SJSA1 (cell line): ENCODE measurements at places on chromosomes 7 and 10. TPM values are rescaled to one million over a fixed set of nuclear protein-coding genes. Genes with fewer than 3 reads are reported as not detected.

Gene TAF3
- total RNA-seq, result 4.4 and 4.6 TPM in 2 replicates

Gene CCDC172
- total RNA-seq, result not detected in 2 replicates

DNA sequence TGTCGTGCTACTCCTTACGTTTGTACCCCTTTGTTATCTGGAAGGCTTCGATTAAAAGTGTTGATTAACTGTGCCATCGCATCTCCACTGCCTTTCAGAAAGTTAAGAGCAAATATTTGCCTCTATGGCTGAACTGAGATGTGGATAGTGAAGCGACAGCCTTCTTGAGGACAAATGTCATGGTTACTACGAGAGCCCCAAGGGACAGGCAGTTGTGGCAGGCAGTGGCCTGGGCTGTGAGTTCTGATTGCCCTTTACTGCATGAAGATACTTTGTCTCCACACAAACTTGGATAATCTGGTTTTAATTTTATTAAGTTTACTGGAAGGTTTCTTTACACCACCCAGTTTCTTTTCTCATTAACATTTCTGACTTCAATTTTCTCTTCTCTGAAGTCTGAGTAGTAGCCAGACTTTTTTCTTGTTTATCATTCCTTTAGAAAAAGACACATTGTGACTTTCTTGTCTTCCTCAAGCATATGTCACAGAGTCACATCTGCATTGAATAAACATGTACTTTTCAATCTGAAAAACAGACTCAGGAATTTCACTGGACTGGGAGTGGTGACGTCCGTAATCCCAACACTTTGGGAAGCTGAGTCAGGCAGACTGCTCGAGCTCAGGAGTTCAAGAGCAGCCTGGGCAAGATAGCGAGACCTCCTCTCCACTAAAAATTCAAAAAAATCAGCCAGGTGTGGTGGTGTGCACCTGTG lies 1.5 kb downstream of the TAS2R41 start:
- no peaks in the 10 kb centered on the region for H3K36me3 ChIP-seq
- no peak for DNase-seq
- 0 out of 2 replicates have a peak, but pooled peaks cover 3% of the 10 kb centered on the region for H3K27me3 ChIP-seq
- no peak overlapping the region for H3K27ac ChIP-seq
- no peak overlapping the region for H3K4me3 ChIP-seq

DNA sequence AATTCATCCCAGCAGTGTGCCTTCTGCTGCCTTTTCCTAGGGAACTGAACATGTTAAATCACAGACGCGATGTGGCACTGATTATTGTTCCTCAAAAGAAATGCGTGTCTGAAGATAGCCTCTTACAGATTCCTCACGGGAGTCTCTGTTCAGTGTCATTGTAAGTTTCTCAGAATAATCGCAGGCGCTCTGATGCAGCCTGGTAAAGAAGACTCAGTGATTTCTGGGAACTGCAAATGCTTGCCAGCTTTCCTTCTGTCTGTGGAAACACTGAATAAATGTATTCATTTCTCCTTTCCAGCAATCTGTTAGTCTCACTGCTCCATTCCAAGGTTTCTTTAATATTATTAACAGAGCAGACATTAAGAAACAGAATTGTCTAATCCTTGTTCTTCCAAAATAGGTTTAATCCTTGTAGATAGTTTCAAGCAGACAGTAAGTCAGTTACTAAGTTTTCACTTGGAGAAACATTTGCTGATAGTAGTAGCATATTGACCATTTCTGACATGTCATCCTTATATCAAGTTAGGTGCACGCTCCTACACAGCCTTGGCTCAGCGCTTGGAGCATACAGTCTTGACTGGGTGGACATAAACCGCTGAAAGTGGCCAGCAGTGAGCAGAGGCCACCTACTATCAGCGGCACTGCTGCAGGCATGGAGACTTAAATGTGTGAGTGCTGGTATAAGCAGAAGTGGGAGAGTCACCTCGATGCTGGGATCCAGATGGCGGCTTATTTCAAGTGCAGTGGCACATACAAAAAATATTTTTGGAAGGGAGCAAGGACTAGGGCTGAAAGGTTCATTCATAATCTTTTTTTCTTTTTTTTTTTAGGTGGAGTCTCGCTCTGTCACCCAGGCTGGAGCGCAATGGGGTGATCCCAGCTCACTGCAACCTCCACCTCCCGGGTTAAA lies 27.7 kb downstream of the MMRN2 start:
- H3K27me3 ChIP-seq, result no peaks in the 10 kb centered on the region
- no peaks in the 10 kb centered on the region for H3K4me1 ChIP-seq
- H3K27ac ChIP-seq, result no peak overlapping the region
- H3K36me3 ChIP-seq, result peaks cover 9% of the 10 kb centered on the region
- no peak overlapping the region for H3K4me3 ChIP-seq

DNA sequence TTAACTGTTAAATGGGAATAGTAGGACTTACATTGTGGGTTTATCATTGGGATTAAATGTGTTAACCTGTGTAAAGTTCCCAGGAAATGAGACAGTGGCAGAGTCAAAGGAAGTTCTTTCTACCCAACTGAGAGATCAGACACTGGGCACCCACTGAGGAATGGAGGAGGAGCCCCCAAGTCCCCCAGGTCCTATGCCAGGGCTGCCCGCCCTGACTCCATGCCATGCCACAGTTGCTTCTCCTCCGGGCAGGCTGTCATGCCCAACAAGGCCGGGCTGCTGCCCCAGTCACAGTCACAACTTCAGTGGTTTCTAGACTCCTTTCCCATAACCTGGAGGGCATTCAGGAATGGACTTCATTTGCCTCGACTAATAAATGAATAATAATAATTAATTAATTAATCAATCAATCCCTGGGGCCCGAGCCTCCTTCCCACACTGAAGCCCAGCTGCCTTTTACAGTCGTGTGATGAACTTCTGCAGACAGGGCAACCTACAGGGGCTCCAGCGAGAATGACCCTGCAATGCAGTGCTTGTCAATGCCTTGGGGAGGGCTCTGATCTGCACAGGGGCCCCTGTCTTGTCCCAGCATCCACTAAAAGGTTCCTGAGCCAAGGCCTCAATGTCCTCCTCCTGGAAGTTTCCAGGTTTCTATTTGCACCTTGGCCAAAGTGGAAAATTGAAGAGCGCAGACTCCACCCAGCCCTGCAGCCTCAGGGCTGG lies 32.4 kb downstream of the DRGX start:
- no peaks in the 10 kb centered on the region for H3K4me1 ChIP-seq
- H3K4me3 ChIP-seq, result no peak overlapping the region
- no peaks in the 10 kb centered on the region for H3K36me3 ChIP-seq
- no peak for DNase-seq

DNA sequence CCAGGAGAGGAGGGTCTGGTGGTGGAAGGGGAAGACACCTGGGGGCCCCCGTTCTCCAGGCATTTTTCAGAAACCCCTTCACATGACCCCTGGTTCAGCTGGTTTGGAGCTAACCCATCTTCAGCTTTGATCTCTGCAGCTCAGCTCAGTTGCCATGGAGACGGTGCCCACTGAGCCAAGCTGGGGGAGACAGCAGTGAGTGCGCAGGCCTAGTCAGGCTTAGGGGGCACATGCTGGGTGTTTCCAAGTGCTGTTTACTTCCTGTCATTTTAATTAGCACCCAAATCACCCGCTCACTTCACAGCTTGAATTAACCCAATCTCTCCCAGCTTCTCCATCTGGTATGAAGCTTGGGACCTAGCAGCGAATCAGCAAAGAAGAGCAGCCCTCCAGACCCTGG lies 9.0 kb downstream of the SPOCK2 start:
- no peak overlapping the region for H3K27ac ChIP-seq
- no peak for DNase-seq
- no peak overlapping the region for H3K4me3 ChIP-seq
- H3K4me1 ChIP-seq, result no peaks in the 10 kb centered on the region
- H3K36me3 ChIP-seq, result no peaks in the 10 kb centered on the region
- H3K27me3 ChIP-seq, result no peaks in the 10 kb centered on the region

DNA sequence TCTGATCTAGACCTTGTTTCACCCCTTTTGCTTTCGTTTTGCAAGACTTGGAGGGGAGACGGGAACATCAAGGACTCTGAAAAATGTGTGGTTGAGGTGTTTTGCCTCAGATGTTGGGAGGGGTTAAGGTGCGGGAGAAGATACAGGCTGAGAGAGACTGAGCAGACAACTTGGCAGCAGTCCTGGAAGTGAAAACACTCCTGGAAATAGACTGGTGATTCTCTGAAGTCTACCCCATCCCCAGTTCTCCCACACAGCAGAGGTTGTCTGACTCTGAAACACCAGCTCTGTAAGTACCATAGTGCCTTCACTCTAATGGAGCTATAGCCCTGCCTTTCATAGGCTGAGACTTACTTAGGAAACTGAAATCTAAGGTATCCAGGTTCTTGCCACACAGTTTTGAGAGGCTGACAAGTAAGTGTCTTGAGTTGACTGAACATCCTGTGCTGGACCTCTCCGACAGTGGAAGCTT lies 152.5 kb downstream of the PPP1R9A start:
- peaks cover 3% of the 10 kb centered on the region; the same call in 1 of the 2 replicates for H3K27me3 ChIP-seq
- no peaks in the 10 kb centered on the region for H3K36me3 ChIP-seq
- no peaks in the 10 kb centered on the region for H3K4me1 ChIP-seq
- no peak overlapping the region for H3K27ac ChIP-seq

DNA sequence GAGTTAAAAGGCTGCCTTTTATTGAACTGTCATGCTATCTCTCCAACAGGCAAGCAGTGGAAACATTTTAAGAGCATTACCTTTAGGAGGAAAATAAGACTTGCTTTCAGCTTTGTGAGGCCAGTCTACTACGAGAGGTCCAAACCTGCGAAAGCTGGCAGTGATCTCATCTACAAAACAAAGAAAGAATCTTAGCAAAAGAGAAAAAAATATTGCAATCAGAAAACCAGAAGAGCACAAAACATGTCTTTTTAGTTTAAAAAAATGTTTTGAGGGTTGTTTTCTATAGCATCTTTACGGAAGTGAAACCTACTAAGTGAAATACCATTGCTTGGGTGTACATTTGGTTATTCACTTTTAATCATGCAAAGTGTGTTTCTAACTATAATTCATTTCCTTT lies 147.9 kb downstream of the CPEB3 start:
- H3K4me1 ChIP-seq, result no peaks in the 10 kb centered on the region
- H3K36me3 ChIP-seq, result no peaks in the 10 kb centered on the region
- no peaks in the 10 kb centered on the region for H3K27me3 ChIP-seq

GRCh38 chr10:48449501-48450232 lies 143.2 kb downstream of the MAPK8 start:
- no peaks in the 10 kb centered on the region for H3K36me3 ChIP-seq
- H3K27ac ChIP-seq, result no peak overlapping the region
- no peaks in the 10 kb centered on the region for H3K27me3 ChIP-seq
- no peaks in the 10 kb centered on the region for H3K4me1 ChIP-seq

DNA sequence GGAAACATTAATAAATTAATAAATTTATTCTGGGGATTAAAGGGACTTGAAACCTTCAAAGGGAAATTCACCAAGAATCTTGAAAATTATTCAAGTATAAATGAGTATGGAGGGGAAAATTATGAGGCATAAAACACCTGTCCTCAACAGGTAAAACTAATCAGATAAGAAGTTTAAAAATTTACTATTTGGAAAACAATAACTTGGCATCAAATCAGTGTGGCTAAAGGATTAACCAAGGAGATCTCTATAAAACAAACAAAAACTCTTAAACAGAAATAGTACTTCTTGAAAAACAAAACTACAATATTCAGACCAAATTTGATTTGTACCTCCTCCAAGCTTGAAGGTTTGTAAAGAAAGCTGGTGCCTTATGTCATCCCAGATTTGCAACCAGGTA lies 66.4 kb upstream of the ZNF804B start:
- H3K27me3 ChIP-seq, result no peaks in the 10 kb centered on the region
- H3K4me3 ChIP-seq, result no peak overlapping the region
- no peaks in the 10 kb centered on the region for H3K4me1 ChIP-seq
- H3K36me3 ChIP-seq, result no peaks in the 10 kb centered on the region
- H3K27ac ChIP-seq, result no peak overlapping the region
- DNase-seq, result no peak

DNA sequence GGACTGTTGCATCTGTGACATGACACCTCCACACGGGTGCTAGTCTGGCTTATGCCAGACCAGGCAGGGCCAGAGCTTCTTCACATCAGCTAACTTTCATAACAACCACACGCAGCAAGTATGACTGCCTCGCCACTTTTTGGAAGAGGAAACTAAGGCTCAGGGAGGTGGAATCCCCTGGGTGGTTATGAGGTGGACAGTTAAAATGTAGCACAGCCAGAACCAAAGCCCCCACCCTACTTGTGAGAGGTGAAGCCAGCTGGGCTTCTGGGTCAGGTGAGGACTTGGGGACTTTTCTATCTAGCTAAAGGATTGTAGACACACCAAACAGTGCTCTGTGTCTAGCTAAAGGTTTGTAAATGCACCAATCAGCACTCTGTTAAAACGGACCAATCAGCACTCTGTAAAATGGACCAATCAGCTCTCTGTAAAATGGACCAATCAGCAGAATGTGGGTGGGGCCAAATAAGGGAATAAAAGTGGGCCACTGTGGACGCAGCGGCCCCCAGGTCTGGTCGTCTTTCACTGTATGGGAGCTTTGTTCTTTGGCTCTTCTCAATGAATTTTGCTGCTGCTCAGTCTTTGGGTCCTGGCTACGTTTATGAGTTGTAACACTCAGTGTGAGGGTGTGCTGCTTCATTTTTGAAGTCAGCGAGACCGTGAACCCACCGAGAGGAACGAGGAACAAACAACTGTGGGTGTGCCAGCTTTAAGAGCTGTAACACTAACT lies 171.0 kb downstream of the PTPN20 start:
- H3K27me3 ChIP-seq, result no peaks in the 10 kb centered on the region
- no peaks in the 10 kb centered on the region for H3K4me1 ChIP-seq
- no peak overlapping the region for H3K4me3 ChIP-seq
- DNase-seq, result no peak
- H3K27ac ChIP-seq, result no peak overlapping the region

GRCh38 chr10:100448951-100449350 lies 13.9 kb upstream of the WNT8B start:
- peaks cover 29% of the 10 kb centered on the region for H3K27me3 ChIP-seq
- no peaks in the 10 kb centered on the region for H3K36me3 ChIP-seq
- H3K27ac ChIP-seq, result no peak overlapping the region
- H3K4me1 ChIP-seq, result no peaks in the 10 kb centered on the region

- H3K4me1 ChIP-seq, result no peaks in the 10 kb centered on the region
- H3K36me3 ChIP-seq, result no peaks in the 10 kb centered on the region
- no peak overlapping the region for H3K4me3 ChIP-seq
- no peaks in the 10 kb centered on the region for H3K27me3 ChIP-seq
Measured at GRCh38 chr7:136890399-136890798, 21.9 kb downstream of the CHRM2 start.

DNA sequence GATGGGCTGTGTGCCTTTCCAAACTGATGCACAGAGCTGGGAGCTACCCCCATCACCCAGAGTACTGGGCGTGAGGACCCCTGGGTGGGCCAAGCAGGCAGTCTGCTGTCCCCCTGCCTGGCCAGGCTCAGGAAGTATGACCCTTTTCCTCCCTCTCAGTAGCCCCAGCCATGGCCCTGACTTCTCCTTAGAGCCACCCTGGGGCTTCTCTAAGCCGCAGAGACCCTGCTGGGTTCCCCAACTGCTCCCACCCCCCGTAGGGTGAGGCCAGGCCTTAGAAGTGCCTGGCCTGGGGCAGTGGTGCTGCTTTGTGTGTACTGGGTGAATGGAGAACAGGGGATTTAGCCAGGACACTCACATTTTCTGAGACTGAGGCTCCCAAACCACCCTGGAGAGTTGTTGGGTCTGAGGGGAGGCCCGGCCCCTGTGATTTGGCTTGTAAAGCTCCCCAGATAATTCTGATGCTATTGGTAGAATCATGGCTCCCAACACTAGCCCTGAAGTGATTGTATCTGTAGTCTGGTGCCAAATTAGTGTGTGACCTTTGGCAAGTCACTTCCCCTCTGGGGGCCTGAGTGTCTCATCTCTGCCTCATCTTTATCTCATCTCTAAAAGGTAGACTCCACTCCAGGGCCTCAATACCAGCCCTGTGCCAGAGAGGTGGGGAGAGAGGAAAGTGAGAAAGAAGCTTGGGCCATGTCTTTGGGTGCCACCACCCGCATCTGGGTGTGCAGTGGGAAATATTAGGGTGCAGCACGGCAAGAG lies 99.7 kb upstream of the PPIF start:
- peaks cover 34% of the 10 kb centered on the region for H3K36me3 ChIP-seq
- H3K27me3 ChIP-seq, result no peaks in the 10 kb centered on the region
- H3K4me1 ChIP-seq, result peaks cover 19% of the 10 kb centered on the region
- H3K4me3 ChIP-seq, result no peak overlapping the region
- no peak overlapping the region for H3K27ac ChIP-seq
- no peak for DNase-seq
